ENCODE measurements at places on chromosomes 2 and 18. TPM values are rescaled to one million over a fixed set of nuclear protein-coding genes. Genes with fewer than 3 reads are reported as not detected.
A peak's percentile ranks its signal among the peaks of the same experiment; 100 is the strongest.

EEF1B2 gene
- 816 TPM for total RNA-seq

GKN2 gene
- total RNA-seq, result not detected

DNA sequence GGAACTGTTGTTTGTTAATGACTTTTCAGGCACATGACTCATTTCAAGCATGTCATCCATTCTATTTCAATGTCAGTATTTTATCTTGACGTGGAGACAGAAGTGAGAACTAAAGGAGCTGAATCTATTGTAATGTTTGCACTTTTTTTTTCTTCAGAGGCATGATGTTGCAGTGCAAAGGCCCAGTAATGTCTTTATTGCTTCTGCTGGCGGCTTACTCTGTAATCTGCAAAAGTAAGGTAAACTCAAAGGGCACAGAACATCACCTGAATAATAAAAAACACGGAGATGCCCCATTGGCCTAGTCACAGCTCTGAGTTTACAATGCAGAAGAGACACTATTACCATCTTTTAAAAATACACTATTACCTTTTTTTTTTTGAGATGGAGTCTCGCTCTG, 2.4 kb upstream of the CNNM3 start:
- no peak for DNase-seq

- no peak for DNase-seq
Observed at GRCh38 chr2:74328573-74328972, 14.6 kb downstream of the SLC4A5 start.

DNA sequence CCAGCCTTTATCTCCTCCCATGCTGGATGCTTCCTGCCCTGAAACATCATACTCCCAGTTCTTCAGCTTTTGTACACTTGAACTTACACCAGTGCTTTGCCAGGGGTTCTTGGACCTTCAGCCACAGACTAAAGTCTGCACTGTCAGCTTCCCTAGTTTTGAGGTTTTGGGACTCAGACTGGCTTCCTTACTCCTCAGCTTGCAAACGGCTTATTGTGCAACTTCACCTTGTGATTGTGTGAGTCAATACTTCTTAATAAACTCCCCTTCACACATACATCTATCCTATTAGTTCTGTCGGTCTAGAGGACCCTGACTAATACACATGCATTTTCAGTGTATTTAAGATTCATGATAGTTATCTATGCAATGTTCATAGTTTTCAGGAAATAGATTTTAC, 35.8 kb upstream of the ZNF804A start:
- peak; percentile 44 for DNase-seq

DNA sequence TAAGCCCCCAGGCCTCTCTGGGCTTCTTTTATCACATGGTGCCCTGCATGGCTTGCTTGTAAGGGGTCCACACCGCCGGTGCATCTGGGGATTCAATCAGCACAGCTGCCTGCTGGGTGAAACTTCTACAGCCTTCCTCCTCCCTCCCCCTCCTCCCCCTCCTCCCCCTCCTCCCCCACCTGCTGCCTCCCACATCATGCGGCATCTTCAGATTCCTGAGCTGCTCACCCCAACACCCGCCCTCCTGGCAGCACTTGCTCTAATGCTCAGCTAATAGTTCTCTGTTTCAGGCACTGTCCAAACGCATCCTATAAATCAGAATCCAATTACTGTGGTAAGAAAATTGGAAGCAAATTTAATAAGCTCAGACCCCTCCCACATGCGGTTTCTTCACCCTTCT, 150.7 kb downstream of the GALNT14 start:
- DNase-seq, result no peak

DNA sequence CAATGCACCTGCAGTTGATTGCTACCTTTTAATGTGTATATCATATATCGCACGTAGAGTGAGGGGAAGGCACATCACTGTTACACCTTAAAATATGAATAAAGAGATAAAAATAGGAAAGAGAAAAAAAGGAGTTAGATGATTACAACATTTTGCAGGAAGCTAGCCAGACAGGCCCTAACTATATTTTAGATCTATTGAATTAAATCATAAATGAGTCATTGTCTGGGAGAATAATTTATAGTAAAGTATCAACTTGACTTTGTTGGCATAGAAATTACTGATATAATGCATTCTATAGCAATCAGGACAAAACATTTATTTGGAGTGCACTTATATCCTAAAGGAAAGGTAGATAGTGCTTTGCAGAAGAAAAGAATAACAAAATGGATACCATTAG, 384.9 kb upstream of the NXPH2 start:
- peak; percentile 59 for DNase-seq

DNA sequence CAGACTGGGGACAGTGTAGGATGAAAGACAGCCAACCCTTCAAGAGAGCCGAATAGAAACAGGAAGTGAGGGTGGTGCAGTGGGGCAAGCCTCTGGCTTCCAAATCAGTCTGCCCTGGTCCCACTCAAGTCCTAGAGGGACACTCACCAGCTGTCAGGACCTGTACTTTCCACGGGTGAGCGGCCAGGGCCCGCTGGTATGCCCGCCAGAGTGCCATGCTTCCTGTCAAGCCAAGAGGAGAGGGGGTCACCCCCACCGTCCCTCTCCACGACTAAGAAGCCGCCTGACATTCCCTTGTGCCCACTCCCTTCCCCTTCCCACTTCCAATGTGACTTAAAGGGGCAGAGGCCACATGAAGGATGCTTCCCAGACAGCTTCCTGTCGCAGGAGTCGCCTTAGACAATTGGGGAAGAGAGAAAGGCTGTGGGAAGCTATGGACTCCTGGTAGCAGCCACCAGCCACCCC, 564 bp downstream of the MPV17 start:
- DNase-seq, result peak; percentile 15

DNA sequence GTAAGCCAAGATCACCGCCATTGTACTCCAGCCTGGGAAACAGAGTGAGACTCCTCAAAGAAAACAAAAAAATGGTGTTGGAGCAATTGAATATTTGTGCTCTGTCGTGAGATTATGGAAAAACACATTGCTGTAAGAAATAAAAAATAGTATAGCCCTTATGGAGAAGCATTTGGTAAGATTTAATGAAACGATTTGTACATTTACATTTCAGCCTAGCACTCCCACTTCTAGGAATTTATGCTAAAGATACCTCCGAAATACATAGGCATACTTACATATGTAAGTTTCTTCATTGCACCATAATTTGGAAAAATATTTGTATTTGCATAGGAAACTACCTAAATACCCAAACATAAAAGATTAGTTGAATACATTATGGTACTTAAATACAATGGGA, 8.7 kb upstream of the DTNB start:
- DNase-seq, result no peak

CHRND gene
- total RNA-seq, result not detected

GRCh38 chr2:159226608-159227385, 59.7 kb downstream of the WDSUB1 start:
- no peak for DNase-seq
